Mammary epithelial cell (primary cell): ENCODE measurements at places on chromosomes 7 and 10.
A peak's percentile ranks its signal among the peaks of the same experiment; 100 is the strongest.

- DNase-seq, result no peak
These were observed 5.5 kb downstream of the RASSF4 start for GRCh38 chr10:44965104-44965503.

GRCh38 chr7:158586499-158587161 is 993 bp downstream of the PTPRN2 start:
- DNase-seq, result no peak

GRCh38 chr10:77638321-77639101 is 903 bp upstream of the KCNMA1 start:
- peak; percentile 57 for DNase-seq

- peak; percentile 17 for DNase-seq
These were observed at the start of gene AMPH for GRCh38 chr7:38630720-38631673. AMPH (minus strand) TSS chr7:38631373; CDS start chr7:38631351, 22 bp downstream.

DNA sequence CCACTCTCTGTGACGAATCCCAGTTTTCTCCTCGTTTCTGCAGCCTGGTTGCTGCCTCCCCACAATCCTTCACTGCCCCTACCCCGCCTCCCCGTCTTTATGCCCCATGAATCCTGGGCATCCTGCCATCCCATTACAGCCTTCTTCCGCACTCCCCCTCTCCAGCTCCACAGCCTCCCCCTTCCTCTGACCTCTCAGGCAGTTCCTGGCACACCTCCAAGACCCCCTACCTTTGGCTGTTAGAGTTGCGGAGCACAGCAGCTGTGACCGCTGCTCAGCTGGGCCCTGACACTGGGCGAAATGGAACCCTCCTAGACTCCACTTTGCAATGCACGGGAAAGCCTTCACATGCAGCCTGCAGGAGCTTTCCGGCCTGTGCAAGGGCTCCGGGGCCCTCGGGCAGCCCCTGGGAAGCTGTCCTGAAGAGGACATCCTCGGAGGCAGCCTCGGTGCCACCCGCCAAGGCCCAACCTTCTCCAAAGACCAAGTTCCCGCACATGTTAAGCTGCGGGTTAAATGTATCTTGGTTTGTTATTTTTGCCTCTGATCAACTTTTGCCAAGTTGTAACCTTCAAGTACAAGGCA is 400.7 kb upstream of the MKI67 start:
- no peak for DNase-seq

DNA sequence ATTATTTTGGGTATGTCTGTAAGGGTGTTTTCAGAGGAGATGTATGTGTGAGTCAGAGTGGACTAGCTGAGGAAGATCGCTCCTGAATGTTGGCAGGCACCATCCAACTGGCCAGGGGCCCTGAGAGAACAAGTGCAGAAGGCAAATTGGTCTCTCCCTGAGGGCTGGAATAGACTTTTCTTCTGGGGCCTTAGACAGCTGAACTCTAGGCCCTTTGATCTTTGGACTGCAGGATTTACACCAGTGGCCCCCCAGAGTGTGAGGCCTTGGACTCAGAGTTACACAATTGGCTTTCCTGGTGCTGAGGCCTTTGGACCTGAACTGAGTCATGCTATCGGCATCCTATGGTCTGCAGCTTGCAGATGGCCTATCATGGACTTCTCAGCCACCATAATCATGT is 217.2 kb downstream of the REEP3 start:
- no peak for DNase-seq

GRCh38 chr10:58757352-58758065 is 244.8 kb downstream of the BICC1 start:
- DNase-seq, result no peak

GRCh38 chr7:131583430-131583829 is 27.0 kb upstream of the PODXL start:
- DNase-seq, result no peak

DNA sequence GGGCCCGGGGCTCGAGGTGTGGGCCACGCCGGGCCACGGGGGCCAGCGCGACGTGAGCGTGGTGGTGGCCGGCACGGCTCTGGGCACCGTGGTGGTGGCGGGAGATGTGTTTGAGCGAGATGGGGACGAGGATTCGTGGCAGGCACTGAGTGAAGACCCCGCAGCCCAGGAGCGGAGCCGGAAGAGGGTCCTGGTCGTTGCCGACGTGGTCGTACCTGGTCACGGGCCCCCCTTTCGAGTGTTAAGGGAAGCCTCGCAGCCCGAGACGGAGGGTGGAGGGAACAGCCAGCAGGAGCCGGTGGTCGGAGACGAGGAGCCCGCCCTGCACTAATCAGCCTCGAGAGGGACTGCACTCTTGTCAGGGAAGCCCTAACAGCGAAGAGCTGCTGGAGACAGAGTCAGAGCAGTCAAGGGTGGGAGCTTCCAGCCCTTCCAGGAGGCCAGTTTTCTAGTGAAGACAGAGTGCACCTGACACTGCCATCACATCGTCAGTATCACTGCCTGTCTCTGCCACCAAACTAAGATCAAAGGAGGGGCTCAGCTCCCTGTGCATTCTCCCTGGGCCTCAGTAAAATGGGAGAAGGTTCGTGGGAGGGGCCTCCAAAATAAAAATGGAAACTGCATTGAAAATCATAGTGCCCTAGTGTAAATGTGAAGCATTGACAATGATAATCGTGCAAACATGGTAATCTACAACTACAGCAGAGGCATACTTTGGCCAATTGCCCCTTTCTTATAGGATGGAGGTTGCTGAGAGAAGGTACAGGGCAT is 1.3 kb downstream of the MBLAC1 start:
- no peak for DNase-seq

DNA sequence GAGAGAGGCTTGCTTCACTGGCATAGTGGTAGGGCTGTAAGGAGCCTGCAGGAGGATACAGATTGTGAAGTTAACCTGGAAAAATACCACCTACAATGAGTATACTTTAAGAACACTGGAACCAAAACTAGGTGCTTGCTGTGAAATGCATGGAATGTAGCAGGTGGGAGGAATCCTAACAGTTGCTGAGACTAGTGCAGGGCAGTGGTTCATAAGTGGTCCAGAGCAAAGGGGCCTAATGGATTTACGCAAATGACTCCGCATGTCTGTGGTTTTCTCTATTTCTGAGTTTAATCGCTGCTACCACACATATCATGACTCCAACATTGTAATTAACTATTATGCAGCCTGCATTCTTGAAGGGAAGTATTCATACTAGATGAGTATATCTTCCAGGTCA is 218.4 kb downstream of the CHRM2 start:
- DNase-seq, result peak; percentile 26

DNA sequence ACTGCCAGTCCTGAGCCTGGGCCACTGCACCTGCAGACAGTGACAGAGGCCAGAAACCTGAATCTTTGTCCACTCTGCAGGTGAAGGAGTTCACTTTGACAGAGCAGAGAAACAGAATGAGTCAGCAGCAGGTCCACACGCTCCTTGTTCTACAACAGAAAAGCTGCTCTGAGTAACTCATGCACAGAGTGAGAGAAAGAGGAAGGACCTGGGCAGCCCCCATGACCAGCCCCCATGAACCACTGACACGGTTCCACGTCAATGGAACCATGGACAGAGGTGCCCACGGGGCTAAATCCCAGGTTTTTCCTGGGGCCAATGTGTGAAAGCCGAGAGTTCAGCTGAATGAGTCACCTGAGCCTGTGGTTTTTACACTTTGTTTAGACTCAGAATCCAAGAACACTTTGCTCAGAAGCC is 40.8 kb upstream of the CTBP2 start:
- peak; percentile 92 for DNase-seq

DNA sequence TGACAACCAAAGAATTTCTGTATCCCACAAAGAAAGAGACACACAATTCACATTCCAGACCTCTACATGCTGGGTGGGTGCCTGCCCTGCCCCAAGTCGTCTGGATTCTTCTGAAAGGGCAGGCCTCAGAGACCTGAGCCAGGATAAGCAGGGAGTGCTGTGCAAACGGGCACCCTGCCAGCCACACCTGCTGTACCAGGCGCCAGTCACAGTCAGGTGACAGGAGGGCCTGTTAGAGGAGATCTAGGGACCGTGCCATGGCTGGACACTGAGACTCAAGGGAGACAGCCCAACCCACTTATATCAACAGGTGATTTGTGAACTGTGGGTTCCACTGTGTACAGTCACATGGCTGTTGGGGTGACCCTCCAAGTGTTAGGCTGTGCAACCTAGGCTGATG is 103.1 kb upstream of the AFAP1L2 start:
- DNase-seq, result peak; percentile 30

GRCh38 chr7:44220358-44221112 is 19.8 kb downstream of the YKT6 start:
- no peak for DNase-seq

DNA sequence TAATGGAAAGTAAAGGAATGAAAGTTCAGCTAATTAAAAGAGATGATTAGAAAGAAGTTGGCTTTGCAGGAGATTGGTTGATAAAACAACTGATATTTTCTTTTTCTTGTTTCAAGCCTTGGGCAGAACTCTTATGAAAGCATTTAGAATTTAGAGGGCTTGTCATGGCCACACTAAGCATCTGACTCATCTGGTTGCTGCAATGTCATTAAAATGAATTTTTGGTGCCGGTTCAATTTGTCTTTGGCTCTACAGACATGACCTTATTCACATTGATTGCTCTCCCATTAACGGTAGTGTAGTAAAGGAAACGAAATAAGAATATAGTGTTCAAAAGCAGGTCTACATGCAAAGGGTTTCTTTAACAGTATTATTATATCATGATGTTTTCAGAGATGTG is 1012.4 kb upstream of the C7orf33 start:
- DNase-seq, result peak; percentile 7

GRCh38 chr7:20798081-20798693 is 11.5 kb upstream of the SP8 start:
- peak; percentile 59 for DNase-seq

- peak; percentile 3 for DNase-seq
These were observed 68.3 kb upstream of the FAM171A1 start for GRCh38 chr10:15439341-15439842.

DNA sequence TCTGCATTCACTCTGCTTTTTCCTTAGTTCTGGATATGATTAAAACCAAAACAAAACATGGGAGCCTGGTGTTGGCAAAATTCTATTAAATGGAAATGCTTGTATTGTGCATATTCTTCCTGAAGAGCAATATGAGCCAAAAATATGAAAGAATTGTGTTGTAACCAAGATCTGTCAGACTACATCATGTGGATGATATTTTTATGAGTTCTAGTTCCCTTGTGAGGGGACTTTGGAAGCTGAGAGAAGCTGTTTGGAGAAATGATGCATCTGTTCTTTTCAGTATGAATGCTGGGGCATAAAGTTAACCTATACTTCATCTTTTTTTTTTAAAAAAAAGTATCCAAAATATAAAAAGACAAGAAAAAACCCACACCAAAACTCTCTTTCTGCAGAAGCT is 782.7 kb downstream of the ANKRD7 start:
- no peak for DNase-seq

GRCh38 chr10:108639010-108639409 is 1284.3 kb downstream of the XPNPEP1 start:
- DNase-seq, result no peak

- no peak for DNase-seq
These were observed 70.8 kb downstream of the SGMS1 start for GRCh38 chr10:50552771-50553535.

DNA sequence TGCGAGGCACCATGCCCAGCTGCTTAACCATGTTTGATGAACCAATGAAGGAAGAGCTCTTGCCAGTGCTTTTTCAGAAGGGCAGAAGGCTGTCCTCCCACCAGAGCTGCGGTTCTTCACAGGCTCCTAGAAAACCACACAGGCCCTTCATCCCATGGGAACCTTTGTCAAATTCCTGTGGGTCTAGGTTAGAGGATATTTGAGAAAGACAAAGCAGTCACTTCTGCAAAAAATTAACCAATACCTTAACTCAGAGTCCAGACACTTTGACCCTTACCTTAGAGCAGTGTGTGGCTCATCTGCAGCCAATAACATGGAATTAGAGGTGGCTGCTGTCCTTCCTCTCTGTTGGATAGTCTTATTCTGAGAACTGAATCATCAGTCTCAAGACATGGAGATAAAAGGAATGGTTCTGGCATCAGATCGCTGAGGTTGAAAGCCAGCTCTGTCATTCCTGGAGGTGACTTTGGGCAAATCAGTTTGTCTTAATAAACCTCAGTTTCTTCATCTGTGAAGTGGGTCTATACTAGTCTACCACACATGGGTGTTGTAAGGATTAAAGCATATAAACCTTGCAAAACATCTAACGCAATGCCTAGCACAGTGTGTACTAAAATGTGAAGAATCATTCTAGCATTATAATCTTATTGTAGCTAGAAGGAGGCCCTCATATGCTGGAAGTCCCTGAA is 65.1 kb upstream of the PIP4K2A start:
- DNase-seq, result no peak

- DNase-seq, result no peak
These were observed 85.9 kb downstream of the ARHGAP22 start for GRCh38 chr10:48518986-48519385.

DNA sequence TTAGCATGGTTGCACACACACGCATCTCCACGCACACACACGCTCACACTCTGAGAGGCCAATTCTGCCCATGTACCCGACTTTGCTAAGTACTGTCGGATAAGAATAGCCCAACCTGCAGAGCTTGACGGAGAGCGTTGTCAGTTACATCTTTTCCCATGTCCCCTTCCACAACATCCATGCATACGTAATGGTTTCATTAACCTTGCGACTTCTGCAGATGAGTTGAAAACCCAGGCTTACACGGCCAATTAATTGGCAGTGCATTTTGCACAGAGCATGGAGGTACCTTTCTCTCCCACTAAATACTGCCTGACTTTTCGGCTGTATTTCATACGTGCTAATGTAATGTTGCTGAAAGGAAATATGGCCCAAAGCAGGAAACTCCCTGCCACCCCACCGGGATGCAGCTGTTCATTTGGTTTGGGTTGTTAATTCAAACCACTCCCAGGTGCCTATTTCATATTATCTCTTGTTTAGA is 291.2 kb upstream of the HABP2 start:
- no peak for DNase-seq

GRCh38 chr10:8725343-8725742 is 670.9 kb downstream of the GATA3 start:
- no peak for DNase-seq

- DNase-seq, result no peak
These were observed 365.7 kb downstream of the DNAJB6 start for GRCh38 chr7:157702311-157703023.

DNA sequence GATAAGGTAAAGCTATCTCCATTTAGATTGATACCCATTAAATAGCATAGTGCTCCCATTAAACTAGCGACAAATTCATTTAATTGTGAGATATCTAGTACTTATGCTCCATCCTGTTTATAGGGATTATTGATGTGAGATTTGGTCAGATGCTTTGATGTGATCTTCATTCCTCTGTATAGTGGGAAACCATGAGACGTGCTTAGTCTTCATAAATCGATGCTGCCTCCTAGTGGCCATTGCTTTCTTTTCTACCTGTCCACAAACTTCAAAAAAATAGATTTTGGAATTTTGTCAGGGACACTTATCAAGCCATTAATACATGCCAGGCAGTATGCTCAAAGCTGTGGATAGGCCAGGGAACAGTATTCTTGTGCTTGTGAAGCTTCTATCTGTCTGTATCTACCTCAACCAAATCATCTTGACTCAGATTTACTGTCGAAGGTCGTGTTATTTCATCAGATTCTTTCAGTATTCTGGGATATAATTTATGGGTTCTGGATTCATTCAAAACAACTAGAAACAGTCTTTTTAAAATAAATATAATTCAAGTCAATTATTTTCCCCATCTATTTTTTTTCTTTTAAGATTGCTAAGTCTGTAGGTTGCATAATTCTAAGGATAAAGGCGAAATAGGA is 12.0 kb downstream of the LSM8 start:
- DNase-seq, result peak; percentile 30

GRCh38 chr10:3775696-3776551 is 9.1 kb downstream of the KLF6 start:
- DNase-seq, result peak; percentile 75
